ENCODE measurements at places on chromosomes 16 and 17.

DNA sequence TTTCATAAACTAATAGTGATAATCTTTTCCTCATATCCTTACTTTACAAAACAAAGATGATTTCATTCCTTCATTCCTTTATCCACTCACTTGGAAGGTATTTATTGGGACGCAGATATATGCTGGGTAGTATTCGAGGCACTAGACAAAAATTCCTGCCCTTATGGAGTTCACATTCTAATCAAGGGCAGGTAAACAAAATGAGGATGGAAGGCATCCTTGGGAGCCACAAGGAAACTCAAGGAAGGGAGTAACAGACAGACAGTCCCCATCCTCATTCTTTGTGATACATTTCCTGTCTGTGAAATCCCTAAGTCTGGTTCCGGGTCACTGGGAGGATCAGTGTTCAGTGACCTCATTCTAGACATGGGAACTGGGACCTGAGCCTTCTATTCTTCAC is 45.2 kb downstream of the SLC6A2 start:
- DNase-seq: no peak

- no peak for DNase-seq
Measured at GRCh38 chr16:73058221-73058615, 10.3 kb upstream of the ZFHX3 start.

DNA sequence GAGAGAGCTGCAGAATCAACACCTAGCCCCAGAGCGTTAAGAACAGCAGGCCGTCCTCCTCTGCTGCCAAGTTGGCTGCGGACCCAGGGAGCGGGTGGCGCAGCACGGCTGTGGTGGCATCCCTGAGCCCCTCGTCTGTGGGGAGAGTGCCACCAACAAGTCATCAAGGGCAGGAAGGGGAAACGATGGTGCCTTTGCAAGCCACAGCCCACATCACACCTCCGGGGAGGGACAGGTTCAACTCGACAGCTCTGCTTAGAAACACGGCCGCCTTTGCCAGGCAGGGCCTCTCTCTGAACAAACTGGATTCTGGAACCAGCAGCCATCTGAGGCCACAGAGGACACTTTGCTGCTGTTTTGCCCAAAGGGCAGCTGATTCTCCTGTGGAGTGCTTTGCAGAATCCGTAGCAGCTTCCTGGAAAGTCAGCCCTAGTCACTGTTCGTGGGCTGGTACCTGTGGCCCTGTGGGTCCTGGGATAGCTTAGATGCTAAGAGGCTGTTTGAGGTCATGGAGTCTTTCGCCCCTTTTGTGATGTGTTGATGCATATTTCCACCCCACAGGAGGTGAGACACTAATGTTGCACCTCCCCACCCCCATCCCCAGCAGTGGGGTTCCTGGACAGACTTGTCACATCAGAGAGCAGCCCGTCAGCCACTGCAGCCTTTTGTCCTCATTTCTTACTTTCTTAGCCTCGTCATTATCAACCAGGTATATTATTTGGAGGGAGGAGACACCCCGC is 270.6 kb downstream of the CPPED1 start:
- no peak for DNase-seq

- no peak for DNase-seq
Measured at GRCh38 chr16:90022209-90023077, 3.2 kb upstream of the DBNDD1 start.

- no peak for DNase-seq
Measured at GRCh38 chr16:61936522-61936921, 99.7 kb downstream of the CDH8 start.

DNA sequence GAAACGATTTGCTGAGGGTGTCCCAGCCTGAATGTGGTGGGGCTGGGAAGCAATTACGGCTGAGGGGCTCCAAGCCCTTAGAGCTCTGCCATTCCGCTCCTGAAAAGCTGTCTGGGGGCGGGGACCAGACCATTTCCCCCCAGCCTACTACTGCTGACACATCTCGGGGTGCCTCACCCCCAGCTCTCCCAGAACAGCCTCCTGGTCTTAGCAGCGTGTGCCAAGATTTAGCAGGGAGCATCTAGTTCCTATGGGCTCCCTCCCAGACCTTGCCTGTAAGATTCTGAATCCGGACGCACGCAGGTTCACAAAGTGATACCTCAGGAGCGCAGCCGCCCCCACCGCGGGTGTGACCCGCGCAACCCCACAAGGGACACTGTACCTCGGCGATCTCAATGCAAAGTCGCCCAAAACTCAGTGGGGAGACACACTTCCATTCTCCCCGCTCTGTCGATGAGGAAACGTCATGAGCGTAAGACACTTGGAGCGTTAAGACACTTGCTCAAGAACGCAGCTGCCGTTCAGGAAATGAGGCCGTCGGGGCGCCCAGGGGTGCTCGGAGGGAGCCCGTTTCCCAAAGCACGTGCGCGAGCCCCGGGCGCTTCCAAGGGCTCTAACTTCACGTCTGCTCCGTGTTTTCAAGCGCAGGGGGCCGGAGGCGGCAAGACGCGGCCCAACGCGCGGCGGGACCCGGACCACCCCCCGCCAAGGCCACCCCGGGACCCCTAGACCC is 629 bp downstream of the GEMIN4 start:
- DNase-seq: no peak

DNA sequence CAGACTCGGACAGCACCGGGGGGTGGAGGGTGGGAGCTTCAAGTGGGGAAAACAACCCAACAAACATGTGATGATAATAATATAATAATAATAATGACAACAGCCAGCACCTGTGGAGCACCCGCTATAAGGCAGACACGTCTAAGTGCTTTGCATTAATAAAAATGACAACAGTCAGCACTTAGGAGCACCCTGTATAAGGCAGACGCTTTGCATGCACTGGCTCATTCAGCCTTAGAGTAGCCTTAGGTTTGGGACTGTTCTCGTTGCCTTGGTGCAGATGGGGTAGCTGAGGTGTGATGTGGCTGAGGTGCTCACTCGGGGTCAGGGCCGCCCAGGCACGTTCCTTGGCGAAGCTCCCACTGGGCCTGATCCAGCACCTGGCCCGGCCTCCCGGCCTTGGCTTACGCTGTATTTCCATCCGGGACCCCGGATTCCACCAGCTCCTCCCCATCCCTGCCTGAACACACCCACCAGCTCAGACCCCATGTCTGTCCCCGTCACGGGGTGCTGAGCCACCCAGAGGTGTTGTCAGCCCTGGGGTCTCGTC is 144.0 kb upstream of the CIBAR2 start:
- DNase-seq: no peak

GRCh38 chr17:29612404-29613280 is 10.1 kb downstream of the CORO6 start:
- DNase-seq: no peak

- no peak for DNase-seq
Measured at GRCh38 chr17:47262586-47262985, 9.0 kb downstream of the ITGB3 start.

- no peak for DNase-seq
Measured at GRCh38 chr16:68492543-68493411, 44.5 kb upstream of the SMPD3 start.

GRCh38 chr17:74270333-74270732 is 3.7 kb upstream of the DNAI2 start:
- no peak for DNase-seq

DNA sequence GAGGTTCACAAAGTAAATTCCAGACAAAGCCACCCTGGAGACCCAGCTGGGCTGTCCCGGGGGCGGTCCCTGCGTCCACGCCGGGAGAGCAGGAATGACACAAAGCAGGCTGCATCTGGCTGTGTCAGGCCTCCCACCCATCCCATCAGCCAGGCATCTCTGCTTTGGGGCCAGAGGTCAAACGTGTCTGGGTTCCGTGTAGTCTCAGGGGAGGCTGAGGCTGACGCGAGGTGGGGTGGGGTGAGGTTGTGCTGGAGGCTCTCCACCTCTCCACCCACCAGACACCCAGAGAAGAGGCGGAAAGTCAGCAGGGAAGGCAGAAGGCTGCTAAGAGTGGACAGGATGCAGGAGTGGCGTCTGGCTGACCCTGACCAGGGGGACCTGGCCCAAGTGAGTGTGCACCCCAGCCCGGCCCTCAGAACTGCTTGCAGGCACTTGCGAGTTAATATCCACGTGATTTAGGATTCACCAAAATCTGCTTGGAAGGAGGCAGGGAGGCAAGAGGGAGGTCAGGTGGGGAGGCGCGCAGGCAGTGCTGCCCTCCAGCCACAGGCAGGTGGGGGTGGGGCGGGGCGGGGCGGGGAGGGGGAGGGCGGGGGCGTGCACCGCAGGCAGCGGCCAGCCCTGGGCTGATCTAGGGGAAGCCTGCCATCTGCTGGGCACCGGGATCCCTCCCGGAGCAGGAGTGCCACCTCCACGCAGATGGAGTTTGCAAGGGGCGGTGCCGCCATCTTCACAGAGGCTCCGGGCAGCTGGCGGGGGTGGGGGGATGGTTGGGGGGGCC is 44.3 kb downstream of the TBC1D16 start:
- no peak for DNase-seq

DNA sequence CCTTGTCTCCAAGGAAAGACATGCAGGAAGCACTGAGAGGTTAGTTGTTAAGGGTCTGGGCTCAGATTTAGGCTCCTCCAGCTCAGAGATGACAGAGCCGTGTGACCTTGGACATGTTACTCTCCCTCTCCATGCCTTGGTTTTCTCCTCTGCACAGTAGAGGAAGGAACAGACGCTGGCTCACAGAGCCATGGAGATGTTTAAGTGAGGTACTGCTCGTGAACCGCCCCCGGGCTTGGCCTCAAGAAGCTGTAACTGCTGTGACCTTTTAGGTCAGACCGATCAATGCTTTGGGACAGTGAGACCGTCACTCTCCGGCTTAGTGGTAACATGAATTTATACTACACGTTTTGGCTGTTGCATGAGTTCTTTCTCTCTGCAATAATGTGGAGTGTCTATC is 197.4 kb downstream of the C16orf95 start:
- DNase-seq: no peak

DNA sequence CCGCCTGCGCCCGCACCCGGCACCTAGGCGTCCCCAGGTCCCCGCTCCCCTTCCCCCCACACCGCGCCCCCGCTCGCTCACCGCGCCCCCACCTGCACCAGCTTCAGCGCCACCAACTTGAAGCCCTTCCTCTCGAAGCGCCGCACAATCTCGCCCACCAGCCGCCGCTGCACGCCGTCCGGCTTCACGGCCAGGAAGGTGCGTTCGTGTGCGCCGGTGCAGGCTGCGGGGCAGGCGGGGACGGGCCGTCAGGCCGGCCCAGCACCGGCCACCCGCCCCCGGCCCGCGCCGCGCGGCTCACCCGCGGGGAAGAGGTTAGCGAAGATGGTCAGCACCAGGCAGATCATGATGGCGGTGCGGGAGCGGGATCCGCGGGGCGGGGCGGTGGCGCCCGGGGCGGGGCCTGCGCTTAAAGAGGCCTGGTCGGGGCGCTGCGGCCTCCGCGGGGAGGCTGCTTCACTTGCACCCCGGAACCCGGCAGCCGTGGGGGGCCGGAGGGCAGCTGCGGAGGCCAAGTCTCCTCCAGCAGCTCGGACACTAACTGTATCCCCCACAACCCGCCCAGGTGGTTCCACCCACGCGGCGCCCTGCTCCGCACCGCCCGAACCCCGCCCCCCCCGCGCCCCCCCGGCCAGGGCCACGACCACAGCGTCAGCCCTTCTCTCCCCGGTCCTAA is at the start of gene NME3:
Gene NME3 (minus strand): TSS at position 356 of the 676 bp plus-strand sequence. CDS start 9 bp downstream, at position 347.
- DNase-seq: no peak

All from SK-N-MC (cell line).